T-helper 2 cell treated with Interferon-gamma antibody and Interleukin-4, amounts not matched to agents 5 μg/mL and 100 μg/mL, for 36 hours (primary cell): ENCODE measurements at places on chromosomes 16 and 17.

- DNase-seq: no peak
Observed at GRCh38 chr16:27156579-27156978, 46.7 kb upstream of the KDM8 start.

DNA sequence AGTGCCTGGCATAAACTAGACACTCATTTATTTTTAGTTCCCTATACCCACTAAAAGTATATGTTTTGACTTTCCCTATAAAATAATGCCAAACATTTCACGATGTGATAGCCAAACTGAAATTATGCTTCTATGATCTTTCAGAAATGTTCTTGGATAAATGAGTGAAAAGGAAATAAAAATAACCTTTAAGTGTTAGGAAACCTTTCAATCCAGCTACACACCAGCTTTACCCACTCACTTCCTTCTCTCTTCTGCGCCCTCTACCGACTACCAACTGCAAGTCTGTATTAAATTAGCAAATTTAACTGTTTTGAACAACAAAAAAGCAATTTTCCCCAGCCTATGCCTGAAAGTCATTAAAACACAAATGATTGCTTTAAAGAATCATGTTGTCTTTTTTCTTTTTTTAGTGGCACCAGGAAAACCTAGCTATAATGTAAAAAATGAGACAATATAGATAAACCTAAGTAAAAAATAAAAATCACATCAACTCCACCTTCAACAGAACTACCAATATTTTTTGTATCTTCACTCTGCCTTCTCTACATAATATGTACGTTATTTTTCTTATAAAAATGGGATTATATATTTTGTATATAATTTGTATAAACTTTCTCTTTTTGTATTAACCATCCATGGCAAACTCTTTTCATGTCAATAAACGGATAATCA, 13.2 kb upstream of the TMEM100 start:
- DNase-seq: no peak

GRCh38 chr17:81493198-81494038, 19.2 kb downstream of the ACTG1 start:
- DNase-seq: no peak

GRCh38 chr17:4946312-4946976, 1.9 kb downstream of the PFN1 start:
- no peak for DNase-seq

DNA sequence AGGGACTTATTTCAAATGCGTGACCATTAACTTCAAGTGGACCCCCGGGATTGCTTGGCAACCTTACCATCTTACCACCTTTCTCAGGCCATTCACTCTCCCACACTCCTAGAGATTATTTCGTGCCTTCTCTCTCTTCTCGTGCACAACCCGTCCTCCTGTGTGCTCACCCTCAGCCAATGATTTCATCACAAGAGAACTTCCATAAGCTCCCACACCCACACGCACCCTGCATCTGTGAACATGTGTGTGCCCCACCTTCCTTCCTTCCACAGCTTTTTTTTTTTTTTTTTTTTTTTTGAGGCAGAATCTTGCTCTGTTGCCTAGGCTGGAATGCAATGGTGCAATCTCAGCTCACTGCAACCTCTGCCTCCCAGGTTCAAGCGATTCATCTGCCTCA, 27.4 kb upstream of the CDH3 start:
- DNase-seq: no peak

DNA sequence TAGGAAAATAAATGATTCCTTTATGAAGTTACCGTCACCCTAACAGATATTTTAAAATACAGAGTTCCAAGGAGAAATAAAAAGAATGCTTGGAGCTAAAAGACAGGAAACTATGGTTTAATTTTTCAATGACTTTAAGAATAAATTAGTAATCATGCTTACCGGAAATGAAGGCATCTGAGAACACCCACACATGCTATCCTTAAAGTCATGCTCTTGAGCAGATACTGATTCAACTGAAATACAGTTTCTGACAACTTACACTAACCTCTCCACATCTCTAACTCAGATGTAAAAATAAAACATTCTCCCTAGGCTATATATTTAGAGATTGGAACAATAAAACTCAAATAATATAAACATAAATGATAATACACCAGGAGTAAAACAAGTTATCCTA, 7.8 kb downstream of the PSMD12 start:
- no peak for DNase-seq

- peak; percentile 55 for DNase-seq
Observed at GRCh38 chr17:65231662-65232335, 94.6 kb downstream of the RGS9 start.

GRCh38 chr17:10612957-10613744, 44.0 kb downstream of the MYH3 start:
- DNase-seq: no peak

DNA sequence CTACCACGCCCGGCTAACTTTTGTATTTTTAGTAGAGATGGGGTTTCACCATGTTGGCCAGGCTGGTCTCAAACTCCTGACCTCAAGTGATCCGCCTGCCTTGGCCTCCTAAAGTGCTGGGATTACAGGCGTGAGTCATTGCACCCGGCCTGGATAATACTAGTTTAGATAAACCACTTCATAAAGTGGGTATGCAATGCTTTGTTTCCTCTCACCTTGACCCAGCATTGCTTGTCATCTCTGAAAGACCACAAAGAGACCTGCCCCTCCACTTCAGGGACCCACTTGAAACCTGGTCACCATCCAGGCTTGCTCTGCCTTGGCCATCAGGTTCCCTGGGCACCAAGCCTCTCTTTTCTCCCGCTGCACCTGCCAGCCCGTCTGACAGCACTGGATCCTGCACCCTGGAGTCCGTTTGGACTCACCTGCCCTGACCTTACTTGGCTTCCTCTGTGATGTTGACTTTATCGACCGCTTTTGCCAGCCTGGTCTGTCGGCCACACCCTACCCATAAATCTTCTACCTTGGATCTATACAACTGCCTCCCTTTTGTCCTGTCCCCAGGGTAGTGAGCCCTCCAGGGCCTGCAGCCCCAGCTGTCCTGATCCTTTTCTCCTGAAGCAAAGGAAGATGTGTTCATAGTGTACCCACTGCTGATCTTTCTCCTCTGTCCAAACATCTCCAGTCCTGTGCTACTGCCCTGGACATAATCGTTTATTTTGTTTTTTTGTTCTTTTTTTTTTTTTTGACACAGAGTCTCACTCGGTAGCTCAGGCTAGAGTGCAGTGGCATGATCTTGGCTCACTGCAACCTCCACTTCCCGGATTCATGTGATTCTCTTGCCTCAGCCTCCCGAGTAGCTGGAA, 12.7 kb upstream of the ZG16 start:
- DNase-seq: no peak

DNA sequence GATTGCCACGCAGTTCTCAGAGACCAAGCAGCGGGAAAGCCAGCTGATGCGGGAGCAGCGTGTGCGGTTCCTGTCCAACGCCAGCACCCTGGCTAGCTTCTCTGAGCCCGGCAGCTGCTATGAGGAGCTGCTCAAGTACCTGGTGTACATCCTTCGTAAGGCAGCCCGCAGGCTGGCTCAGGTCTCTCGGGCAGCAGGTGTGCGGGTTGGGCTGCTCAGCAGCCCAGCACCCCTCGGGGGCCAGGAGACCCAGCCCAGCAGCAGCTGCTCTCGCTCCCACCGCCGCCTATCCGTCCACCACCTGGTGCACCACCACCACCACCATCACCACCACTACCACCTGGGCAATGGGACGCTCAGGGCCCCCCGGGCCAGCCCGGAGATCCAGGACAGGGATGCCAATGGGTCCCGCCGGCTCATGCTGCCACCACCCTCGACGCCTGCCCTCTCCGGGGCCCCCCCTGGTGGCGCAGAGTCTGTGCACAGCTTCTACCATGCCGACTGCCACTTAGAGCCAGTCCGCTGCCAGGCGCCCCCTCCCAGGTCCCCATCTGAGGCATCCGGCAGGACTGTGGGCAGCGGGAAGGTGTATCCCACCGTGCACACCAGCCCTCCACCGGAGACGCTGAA, 15.2 kb downstream of the CACNA1G start:
- no peak for DNase-seq

- DNase-seq: no peak
Observed at GRCh38 chr17:20989991-20990855, 52.6 kb downstream of the USP22 start.

DNA sequence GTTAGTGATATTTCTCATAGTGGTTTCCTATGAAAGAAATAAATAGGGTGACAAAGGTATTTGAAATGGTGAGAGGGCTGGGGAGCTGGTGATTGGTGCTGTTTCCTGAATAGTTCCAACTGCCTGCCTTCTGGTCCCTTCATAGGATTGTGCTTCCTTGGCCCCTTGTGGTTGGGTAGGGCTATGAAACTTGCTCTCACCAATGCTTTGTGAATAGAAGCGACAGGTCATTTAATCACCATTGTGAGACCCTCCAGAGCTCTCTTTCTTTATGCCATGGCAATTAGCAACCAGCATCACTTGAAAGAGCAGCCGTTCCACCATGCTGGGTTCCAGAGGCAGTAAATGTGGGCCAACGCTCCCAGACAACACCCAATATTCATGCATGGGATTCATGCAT, 23.7 kb upstream of the WWOX start:
- no peak for DNase-seq

DNA sequence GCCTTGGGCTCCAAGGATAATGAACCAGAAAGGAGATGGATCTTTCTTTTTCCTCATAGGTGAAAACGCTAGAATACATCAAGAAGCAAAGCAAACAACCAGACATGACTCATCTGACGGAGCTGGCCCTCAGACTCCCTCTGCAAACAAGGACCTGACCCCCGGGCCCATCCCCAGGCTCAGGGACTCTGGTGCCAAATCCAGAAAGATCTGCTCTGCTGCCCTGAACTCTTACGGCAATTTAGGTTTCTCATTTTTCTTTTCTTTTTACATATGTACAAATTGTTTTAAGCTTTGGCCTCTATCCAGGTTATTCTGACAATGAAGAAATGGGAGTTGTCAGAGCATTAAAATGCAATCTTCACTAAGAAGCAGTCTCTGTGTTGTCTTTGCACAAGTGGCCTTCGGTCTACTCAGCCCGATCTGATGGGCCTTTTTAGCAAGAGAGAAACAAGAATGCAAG, 17.7 kb downstream of the KNOP1 start:
- DNase-seq: no peak

- no peak for DNase-seq
Observed at GRCh38 chr16:58467905-58468304, 32.0 kb upstream of the NDRG4 start.

DNA sequence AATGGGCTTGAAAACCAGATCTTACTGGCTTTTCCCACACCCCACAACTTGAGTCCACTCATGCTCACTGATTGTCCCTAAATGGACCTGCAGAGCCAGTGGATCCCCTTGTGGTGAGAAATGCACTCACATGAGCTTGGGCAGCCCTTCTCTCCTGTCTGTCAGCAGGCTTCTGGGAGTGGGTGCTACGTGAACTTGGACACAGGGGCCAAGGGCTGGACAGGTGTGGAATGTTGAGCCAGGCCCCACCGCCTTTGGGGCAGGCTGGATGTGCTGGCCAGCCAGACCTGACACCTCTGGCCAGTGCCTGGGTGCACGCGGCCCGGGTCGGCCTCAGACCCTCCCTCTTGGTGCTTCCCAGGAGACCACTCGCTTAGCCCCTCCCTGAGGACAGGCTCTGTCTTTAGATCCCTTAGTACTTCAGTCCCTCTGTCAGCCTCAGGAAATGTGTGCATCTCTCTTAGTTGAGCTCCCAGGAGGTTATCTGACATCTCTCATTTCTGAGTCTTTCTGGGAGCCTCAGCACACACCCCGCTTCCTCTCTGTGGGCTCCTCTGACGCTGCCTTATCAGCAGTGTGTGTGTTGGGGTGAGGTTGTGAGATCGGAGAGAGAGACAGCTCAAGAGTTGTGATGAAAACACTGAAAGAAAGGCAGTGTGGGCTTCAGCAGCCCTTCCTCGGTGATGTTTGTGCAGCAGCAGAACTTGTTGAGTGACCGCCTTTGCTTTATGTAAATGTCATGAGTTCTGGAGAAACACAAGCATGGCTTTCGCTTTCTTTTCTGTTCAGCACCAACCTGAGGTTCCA, 117.0 kb downstream of the RAB11FIP4 start:
- DNase-seq: peak; percentile 86

DNA sequence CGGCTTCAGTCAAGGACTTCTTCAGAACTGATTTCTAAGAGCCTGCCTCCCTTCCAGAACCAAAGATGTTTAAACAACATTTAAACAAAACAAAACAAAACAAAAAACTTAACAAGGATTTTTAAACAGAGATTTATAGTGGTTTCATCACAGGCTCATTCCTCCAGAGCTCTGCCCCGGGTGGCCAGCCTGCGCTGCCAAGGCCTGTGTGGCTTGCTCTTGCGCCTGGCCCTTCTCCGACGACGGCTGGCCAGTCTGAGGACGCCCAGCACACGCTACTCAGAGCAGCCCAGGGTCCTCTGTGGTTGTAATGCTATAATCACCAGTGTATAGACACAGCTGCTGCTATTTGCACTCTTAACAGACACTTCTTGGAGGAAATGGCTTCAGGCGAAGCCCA, 307.2 kb upstream of the MYOCD start:
- no peak for DNase-seq

GRCh38 chr16:77679901-77680300, 42.4 kb upstream of the NUDT7 start:
- DNase-seq: no peak

- no peak for DNase-seq
Observed at GRCh38 chr16:1647856-1648255, 30.2 kb upstream of the JPT2 start.

DNA sequence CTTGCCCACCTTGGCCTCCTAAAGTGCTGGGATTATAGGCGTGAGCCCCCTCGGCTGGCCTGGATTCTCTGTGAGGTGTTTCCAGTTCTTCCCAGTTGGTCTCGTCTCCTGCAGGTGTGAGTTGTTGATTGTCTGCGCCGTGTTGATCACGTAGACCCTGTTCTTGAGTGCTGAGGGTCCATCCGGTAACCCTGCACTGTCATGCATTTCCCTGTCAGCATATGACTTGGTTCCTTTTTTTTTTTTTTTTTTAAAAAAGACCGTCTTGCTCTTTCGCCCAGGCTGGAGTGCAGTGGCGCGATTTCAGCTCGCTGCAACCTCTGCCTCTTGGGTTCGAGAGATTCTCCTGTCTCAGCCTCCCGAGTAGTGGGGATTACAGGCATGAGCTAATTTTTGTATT, 17.3 kb downstream of the MGRN1 start:
- no peak for DNase-seq

GRCh38 chr16:53207810-53208752, 153.3 kb downstream of the CHD9 start:
- no peak for DNase-seq

GRCh38 chr16:73020409-73020884, 27.5 kb downstream of the ZFHX3 start:
- DNase-seq: no peak

DNA sequence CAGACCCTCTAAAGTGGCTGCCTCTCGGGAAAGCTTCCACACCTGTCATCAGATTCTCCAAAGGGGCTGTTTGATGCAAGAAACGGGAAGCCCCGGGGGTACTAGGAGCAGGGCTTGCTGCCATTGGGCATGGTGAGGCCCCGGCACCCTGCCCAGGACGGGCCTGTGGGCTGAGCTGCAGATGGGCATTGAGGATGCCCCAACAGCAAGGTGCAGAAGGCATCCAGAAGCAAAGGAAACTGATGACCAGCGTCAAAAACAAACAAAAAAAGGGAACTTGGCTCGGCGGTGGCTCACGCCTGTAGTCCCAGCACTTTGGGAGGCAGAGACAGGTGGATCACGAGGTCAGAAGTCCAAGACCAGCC, 1.5 kb upstream of the LIMD2 start:
- no peak for DNase-seq

- no peak for DNase-seq
Observed at GRCh38 chr17:5220074-5220473, 14.6 kb downstream of the SCIMP start.

- no peak for DNase-seq
Observed at GRCh38 chr17:58242171-58242784, 3.9 kb downstream of the LPO start.
